ENCODE measurements at places on chromosomes 2 and 18.

GRCh38 chr2:196201229-196202009 lies 30.0 kb upstream of the STK17B start:
- no peak for DNase-seq

DNA sequence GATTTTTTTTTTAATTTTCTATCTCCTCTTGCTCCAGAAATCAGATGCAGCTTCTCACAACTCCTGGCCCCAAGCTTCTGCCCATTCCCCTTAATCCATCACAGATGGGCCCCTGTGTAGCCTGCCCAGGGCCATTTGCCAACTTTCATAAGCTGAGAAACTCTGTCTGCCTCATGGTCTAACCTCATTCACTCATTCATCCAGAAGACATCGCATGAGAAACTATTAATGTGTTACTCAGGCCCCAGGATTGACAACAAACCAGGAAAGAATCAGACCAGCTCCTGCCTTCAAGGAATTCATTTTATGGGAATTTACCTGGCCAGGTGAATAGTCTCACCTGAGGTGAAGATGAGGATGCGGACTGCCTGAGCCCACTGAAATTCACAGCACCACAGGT lies 35.0 kb downstream of the SLC14A2 start:
- no peak for DNase-seq

DNA sequence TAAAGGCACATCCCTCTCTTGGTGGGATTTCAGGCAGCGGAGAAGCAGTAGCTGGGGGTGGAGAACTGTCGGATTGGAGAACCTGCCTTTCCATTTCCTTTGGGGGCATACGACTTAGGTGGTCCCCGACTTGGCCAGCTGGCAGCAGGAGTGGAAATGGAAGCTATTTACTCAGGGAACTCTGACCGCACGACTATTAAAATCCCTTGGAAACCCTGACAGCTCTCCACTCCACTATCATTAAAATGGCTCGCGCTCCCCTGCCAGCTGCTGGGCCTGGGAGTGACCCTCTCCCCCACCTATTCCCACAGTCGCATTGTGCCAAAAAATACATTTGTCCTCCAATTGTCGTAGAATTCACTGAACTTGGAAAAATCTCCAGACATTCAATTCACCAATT lies 77.7 kb upstream of the APCDD1 start:
- no peak for DNase-seq

GRCh38 chr2:11406958-11407381 lies 59.0 kb downstream of the E2F6 start:
- no peak for DNase-seq

DNA sequence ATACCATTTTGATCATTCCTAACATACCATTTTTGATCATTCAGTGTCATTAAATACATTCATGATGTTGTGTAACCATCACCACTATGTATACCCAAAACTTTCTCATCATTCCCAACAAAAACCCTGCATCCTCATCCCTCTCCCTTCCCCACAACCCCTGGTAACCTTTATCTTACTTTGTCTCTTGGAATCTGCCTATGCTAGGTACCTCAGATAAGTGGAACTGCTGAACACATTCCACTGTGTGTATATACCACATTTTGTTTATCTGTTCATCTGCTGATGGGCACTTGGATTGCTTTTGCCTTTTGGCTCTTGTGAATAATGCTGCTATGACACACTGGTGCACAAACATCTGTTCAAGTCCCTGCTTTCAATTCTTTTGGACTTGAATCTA lies 83.8 kb upstream of the TFCP2L1 start:
- no peak for DNase-seq

GRCh38 chr2:3079959-3080948 lies 297.4 kb downstream of the EIPR1 start:
- DNase-seq = no peak

GRCh38 chr2:16908656-16909055 lies 243.0 kb upstream of the CYRIA start:
- DNase-seq = no peak

DNA sequence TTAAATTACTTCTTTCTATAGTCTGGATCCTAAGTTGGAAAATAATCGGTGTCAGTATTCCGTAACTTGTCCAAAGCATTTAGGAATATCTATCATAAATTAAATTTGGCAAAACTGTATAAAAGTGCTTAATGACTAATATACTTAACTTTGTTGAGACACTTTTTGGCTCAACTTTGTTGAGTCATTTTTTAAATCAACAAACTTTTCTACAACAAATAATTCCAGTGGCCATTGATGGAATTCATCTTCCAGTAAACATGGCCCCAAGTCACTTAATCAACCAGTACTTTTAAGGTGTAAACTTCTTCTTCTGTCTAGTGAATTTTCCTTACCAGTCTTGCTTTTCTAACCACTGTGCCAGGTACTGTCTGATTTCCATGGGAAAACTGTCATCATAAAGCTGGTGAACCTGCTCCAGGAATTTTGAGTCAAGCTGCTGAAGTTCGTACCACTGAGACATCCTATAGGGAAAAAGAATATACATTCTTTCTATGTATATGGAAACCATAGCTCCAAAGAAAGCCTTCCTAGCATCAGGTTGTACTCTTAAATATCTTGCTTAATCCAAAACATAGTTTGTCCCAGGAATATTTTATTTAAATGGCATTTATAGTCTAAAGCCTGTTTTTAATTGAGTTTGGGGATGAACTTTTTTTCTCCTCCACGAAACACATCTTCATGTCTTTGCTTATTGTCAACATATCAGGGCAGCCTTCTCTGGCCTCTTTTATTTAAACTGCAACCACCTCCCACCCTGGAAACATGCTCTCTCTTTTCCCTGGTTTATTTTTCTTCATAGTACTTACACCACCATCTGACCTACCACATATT lies 4.2 kb downstream of the STAT1 start:
- DNase-seq = no peak

DNA sequence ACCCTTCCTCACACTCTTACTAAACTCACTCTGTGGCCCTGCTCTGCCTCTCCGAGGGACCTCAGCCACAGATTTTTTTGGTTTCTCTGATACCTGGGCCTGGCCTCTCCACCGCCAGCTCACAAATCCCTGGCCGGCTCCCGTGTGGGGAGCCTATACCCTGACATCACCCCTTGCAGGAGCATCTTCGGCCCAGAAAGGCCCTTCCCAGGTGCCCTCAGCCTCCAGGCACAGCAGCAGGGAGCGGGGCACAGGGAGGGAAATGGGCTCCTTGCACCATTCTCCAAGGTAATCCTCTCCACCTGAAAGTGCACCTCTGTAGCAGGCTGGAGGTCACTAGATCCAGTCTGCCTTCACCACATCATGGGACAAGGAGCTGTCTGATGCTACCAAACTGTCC lies 43.2 kb downstream of the CRACDL start:
- no peak for DNase-seq

DNA sequence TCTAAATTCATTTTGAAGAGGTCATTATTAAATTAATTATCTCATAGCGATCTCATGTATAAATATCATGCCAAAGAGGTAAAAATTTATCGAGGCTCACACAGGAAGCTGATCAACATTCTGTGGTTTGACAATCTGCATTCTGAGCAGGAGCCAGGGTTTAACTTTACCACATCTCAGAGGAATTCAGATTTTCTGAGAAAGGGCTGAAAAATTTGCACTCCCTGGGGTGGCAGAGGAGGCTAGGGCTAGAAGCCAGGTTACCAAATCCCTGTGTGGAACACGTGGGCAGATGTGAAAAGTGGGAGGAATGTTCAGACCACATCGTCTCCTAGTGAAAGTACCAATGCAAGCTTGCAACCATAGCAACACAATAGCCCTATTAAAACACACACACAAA lies 63.5 kb upstream of the CTLA4 start:
- DNase-seq = no peak

Data from iPS DF 6.9 (cell line).